ENCODE measurements at places on chromosomes 3 and 15.

GRCh38 chr3:83842511-83842910 is 1116.3 kb upstream of the CADM2 start:
- DNase-seq = no peak

GRCh38 chr15:78987556-78988360 is 42.9 kb upstream of the CTSH start:
- DNase-seq = no peak

GRCh38 chr15:27491666-27492621 is 521.0 kb downstream of the GABRG3 start:
- peak; percentile 43 for DNase-seq

GRCh38 chr3:159604151-159604581 is 384.5 kb upstream of the IL12A start:
- DNase-seq = peak; percentile 77

GRCh38 chr3:148643389-148643840 is 54.3 kb upstream of the AGTR1 start:
- peak; percentile 89 for DNase-seq

DNA sequence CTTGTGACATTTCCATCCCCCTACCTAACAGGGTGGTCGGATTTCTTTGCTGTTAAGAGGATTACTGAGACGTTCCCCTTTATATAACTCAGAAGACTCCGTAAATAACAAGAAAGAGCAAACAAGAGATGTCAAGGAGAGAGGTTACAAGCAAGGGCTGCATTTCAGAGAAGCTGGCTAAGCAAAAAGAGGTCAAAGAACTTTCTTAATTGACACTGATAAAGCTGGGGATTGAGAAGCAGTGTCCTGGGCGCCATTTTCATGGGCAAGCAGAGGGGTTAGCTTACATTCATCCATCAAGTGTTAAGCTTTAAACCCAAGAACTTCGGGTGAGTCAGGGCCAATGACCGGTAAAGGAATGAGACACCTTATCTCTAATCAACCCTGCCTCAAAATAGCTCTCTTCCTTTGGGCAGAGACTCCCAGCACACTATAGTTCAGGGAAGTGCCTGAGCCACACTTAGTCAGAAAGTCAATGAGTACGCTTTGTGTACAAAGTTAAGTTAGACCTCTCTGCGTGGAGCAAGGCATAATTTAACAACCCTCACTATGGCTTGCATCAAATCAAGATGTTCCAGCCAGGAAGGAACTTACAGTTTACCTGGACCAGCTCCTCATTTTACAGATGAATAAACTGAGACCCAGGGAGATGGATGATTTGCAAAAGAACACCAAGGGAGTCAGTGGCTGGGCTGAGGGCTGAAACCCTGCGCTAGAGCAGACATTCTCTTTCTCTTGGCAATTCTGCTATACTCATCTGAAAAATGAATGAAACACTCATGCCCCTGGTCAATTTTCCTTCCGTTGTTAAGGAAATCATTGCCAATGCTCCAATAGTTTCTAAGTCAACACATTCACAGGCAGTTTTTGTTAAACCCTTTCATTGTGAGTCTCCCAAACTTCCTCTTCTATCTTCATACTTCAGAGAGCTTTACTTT is 44.6 kb downstream of the CCNL1 start:
- DNase-seq = no peak

- no peak for DNase-seq
Observed at GRCh38 chr15:45810201-45810600, 175.4 kb downstream of the SQOR start.
